ENCODE measurements at places on chromosomes 2 and 18.

GRCh38 chr2:2587354-2587753 lies 256.3 kb upstream of the MYT1L start:
- no peak for DNase-seq

- DNase-seq: no peak
These were observed 15.3 kb downstream of the TM4SF20 start for GRCh38 chr2:227363756-227364155.

GRCh38 chr18:57084331-57085271 lies 62.3 kb upstream of the BOD1L2 start:
- DNase-seq: no peak

GRCh38 chr2:112957511-112957910 lies 20.3 kb upstream of the IL36G start:
- DNase-seq: no peak

- no peak for DNase-seq
These were observed 109.4 kb downstream of the AOX1 start for GRCh38 chr2:200695191-200695590.

- no peak for DNase-seq
These were observed 106.7 kb downstream of the FOXI3 start for GRCh38 chr2:88345842-88346241.

DNA sequence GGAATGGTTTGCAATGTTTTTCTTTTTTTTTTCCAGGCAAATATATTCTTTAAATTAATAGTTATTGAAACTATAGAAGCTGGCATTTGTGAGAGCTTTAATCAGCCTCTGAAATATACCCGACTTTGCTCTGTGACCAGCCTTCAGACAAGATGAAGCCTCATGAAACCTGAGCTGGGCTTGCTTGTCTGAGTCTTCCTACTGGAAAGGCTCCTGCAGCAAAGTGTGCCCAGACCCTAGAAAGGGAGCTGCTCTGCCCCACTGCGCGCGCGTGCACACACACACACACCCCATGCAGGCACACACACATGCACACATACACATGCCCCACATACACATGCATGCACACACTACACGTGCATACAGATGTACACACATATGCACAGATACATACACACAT lies 203.3 kb upstream of the NT5C1B start:
- DNase-seq: no peak

DNA sequence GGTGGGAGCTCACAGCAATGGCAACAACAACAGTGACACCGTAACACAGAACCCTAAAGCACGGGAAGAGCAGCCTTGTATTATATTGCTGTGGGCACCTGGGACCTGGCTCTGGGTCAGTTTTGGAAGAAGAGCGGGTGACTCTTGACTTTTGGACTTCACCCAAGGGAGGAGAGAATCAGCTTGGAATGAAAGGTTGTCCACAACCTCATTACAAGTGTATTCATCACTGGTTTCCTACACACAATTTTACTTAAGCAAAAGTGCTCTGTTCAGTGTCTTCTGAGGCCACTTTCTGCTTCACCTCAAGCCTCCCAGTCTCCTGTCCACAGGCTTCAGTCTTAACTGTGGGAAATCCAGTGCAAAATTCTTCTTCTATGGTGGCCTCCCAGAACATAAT lies 263.8 kb downstream of the KCNE4 start:
- no peak for DNase-seq

GRCh38 chr2:96102596-96103186 lies 13.7 kb downstream of the ADRA2B start:
- no peak for DNase-seq

GRCh38 chr18:24259869-24260641 lies 121.2 kb downstream of the CABYR start:
- DNase-seq: no peak

DNA sequence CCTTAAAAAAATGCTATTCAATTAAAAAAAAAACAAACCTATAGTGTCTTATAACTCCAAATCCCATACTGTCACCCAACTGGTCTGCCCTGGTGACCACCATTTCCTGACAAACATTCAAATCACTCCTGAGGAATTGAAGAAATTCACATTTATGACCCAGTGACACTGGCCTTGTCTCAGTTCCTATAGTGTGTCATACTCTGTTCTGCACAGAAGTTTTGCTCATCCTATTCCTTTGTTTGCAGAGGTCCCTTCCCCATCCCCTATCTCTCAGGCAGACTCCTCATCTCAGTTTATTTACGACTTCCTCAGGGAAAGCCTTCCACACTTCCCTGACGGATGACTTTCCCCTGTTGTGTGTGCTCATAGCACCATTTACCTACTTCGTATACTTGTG lies 14.7 kb downstream of the ZC3H6 start:
- DNase-seq: no peak

- no peak for DNase-seq
These were observed 208.7 kb downstream of the DLGAP1 start for GRCh38 chr18:4246374-4246773.

DNA sequence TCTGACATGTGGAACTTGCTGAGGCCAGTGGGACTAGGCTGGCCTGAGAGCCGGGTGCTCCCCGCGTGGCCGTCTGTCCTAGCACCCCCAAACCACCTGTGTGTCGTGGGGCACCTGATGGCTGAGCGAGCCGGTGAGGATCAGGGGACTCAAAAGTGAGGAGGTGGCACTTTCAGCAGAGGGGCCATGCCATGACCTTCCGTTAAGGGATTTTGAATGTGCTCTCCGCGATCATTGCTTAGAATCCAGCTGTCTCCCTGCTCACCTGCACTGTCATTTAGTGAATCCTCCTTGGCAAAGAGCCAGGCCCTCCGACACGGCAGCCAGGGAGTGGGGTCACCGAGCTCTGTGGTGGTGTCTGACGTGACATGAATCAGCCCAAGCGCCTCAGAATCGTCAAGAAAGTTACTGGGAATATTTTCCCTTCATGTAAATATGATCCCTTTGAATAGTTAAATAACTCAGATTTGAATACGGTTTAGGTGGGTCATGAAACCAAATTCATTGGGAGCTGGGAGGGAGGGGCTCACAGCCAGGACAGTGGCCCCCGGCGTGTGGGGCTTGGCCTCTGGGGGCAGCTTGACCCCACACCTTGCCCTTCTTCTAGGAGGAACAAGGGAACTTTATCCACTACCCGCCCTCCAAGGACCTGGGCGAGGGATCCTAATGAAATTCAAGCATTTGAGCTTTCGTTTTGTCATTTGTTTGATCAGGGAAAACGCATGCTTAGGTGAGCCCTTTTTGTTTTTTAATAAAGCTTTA lies 9.5 kb downstream of the NFATC1 start:
- DNase-seq: no peak

GRCh38 chr18:13452871-13453680 lies 234.5 kb downstream of the LDLRAD4 start:
- DNase-seq: no peak

GRCh38 chr2:15763822-15764682 lies 172.4 kb downstream of the DDX1 start:
- DNase-seq: no peak

- no peak for DNase-seq
These were observed 125.1 kb upstream of the HAAO start for GRCh38 chr2:42917425-42917927.

DNA sequence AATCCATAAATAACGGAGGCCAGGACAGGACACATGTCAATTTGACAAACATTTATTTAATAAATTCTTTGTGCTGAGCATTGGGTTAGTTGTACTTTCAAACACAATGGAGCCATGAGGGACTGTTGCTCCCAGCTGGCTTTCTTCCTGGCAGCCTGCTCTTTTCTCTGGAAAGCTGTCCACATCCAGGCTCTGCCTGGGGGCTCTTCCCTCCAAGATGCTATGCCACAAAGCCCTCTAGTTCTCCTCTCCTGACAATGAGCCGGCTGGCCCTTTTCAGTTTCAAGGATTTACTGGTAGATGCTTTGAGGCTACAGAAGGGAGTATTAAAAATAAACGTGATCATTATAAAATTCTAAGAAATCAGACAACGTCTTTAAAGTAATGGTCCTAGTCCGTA lies 44.1 kb upstream of the SLC14A2 start:
- DNase-seq: no peak

DNA sequence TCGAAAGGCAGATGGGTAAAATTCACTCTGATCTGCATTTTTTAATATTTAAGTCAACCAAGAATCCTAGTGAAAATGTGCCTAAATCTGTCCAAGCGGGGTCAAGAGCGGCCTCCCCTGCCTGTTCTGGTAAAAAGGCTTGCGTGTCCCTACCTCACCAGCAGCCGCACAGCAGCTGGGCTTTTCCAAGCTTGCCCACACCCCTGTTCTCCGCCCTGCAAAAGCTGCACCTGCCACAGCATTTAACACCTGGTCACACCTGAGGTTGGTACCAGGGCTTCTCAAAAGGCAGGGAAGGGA lies 25.8 kb upstream of the TMEM182 start:
- DNase-seq: no peak

- no peak for DNase-seq
These were observed 428.7 kb upstream of the GYPC start for GRCh38 chr2:126227250-126227649.

DNA sequence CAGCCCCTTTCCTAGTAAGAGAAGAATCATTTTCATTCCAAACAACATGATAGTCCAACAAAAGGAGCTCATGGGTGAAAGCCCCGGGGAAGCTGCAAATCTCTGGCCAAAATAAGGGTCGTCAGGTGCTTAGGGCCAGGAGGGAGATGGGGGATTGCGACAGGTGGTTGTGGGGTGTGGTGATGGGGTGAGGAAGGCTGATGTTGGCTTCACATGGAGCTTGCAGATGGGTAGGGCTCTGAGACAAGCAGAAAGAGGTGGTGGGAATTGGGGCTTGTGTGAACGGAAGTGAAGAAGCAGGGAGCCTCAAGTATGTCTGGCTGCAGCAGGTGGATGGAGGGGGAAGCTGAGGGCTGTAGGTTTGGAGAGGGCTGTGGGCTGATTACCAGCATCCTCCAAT lies 126.1 kb downstream of the CLIP4 start:
- no peak for DNase-seq

- DNase-seq: no peak
These were observed 7.0 kb upstream of the STRN start for GRCh38 chr2:36973320-36973719.

GRCh38 chr2:189178726-189179569 lies 613 bp downstream of the COL5A2 start:
- DNase-seq: no peak

- DNase-seq: no peak
These were observed 26.1 kb upstream of the PIEZO2 start for GRCh38 chr18:11175266-11175979.

GRCh38 chr2:67130531-67131256 lies 266.4 kb upstream of the ETAA1 start:
- DNase-seq: no peak

- DNase-seq: no peak
These were observed 46.1 kb downstream of the SRD5A2 start for GRCh38 chr2:31534636-31535035.

GRCh38 chr2:64779117-64779690 lies 125.5 kb upstream of the SERTAD2 start:
- no peak for DNase-seq

GRCh38 chr2:102025016-102025501 lies 33.3 kb downstream of the IL1R2 start:
- DNase-seq: no peak

DNA sequence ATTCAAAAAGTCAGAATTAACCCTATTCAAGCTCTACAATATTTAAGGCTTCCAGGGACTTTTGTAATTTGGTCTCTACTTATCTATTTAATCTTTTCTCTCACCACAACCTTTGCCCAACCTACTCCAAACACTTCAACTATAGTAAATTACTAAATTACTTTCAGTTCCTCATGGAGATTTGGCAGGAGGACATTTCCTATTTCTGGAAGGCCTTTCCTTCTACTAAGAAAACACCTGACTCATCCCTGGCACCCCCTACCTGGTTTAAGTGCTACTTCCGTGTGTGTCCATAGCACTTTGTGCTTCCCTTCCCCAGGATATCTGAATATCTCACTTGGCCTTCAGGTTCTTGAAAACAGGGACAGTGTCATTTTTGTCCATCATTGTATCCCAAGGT lies 96.3 kb downstream of the UPP2 start:
- no peak for DNase-seq

- DNase-seq: no peak
These were observed 199.1 kb upstream of the NRXN1 start for GRCh38 chr2:51231071-51231470.

DNA sequence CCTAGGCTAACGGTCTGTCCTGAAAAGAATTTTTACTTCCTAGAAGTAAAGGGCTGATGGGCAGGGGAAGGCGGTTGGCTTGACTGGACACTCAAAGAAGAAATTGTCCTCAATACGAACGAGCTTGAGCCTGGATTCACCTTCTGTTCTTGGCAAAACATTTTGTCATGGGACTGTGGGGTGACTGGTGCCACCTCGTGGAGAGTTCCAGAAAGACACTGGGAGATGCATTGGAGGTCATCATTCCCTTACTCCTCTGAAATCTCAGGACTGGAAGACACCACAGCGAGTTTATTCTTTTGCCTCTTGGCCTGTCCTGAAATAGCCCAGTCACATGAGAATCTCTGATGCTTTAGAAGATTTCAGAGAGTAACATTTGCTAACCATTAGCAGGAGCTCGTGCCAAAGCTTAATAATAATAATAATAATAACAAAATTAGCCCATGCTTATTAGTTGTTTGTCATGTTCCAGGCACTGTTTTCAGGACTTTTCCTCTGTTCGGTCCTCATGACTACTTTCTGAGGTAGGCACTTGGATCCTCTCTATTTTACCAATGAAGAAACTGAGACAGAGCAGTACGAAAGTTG lies 44.5 kb downstream of the TMEM182 start:
- peak; percentile 75 for DNase-seq

- DNase-seq: peak; percentile 96
These were observed 84.1 kb upstream of the POMC start for GRCh38 chr2:25252291-25253152.

- DNase-seq: no peak
These were observed 19.4 kb upstream of the DGKD start for GRCh38 chr2:233334915-233335314.

DNA sequence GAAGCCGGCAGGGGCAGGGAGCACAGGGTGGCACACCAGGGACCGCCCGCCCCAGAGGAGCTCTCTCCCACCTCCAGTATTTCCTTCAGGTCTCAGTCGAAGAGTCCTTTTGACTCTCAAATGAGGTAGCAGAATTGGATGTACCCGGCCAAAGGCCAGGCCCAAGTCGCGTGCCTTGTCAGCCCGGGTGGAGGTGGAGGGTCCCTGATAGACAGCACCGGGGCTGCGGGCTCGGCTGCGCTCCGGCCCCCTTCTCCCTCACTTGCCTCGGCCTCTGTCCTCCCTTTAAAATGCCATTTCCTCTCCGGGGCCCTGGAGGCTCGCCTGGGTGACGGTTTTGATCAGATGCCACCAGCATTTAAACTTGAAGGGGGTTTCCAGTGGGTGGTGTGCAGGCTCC lies 198.9 kb upstream of the SOX11 start:
- DNase-seq: no peak
